ENCODE measurements at places on chromosomes 2 and 18. TPM values are rescaled to one million over a fixed set of nuclear protein-coding genes. Genes with fewer than 3 reads are reported as not detected.

The SLC4A3 gene
- total RNA-seq = 11.6 TPM

The APCDD1 gene
- 1.4 TPM for total RNA-seq

The FHOD3 gene
- total RNA-seq = 0.73 TPM

The HOXD12 gene
- total RNA-seq = not detected

The LRRFIP1 gene
- 79.9 TPM for total RNA-seq

The ARHGAP15 gene
- total RNA-seq = not detected

The RBM45 gene
- total RNA-seq = 13.0 TPM

The PPM1G gene
- total RNA-seq = 70.7 TPM

The AP1S3 gene
- total RNA-seq = 3.5 TPM

The CROCC2 gene
- total RNA-seq = not detected

The NEU2 gene
- total RNA-seq = not detected
